ENCODE measurements at places on chromosomes 5 and 9.

DNA sequence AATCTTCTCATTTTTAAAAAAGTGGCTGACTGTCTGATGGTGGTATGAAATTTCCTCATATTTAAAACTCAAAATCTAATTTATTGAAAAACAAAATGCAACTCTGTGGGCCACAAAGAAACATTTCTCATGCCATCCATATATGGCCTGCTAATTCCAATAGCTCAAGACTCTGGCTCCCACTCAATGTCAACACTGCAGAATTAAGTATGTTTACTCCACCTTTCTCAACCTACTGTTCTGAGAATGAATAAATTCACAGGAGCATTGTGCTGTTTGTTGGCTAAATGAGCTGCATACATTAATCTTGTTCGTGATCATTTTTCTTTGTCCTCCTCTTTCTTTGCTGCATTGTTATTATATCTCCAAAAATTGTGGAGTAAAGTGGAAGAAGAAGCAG lies 79.5 kb upstream of the GABRG2 start:
- no peak for DNase-seq

DNA sequence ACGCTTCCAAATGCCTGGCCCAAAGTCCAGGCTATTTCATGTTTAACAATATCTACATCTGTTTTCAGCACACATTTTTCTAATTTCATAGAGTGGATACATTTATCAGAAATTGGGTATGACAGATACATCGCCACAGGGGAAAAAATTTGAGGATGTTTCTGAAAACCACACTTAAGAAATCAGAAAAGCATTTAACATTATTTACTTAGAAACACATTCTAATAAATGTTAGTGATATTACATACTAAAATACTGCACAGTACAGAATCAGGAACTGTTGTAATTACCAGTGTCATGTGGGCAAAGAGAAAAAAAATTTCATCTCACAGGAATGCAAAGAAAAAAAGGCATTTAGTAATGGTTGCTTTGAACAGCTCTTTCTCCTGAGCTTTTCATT lies 310.5 kb upstream of the KIF2A start:
- no peak for DNase-seq

- peak; percentile 85 for DNase-seq
Observed at GRCh38 chr9:70924380-70924779, 197.0 kb downstream of the TRPM3 start.

- no peak for DNase-seq
Observed at GRCh38 chr5:92652756-92653155, 928.3 kb downstream of the NR2F1-AS1 start.

DNA sequence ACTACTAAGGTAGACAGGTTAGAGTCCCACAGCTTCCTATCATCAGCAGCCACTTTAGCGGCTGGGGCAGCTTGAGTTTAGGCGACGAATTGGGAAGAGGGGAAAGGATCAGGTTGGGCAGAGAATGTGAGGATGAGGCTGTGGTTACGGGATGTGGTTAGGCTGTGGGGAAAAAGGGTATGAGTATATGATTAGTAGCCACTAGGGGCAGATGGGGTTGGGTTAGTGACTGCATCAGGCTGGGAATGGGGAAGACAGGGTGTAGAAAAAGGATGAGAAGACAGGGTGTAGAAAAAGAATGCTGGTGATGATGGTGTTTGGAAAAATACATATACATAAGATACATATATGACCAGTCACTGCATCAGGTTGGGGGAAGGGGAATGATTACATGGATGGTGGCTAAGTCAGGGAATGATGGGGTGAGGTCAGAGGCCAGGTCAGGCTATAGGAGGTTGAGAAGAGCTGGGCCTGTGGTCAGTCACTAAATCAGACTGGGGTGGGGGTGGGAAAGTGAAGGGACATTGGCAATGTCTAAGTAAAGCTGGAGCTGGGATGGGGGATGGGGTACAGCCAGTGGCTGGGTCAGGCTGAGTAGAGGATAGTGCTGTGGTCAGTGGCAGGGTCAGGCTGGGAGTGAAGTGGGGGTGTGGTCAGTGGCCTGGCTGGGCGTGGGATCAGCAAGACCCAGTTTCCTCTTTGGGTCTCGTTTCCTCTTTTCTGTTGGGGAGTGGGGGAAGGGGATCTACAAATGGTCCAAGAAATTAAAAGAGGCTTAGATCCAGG lies 2.1 kb downstream of the TLN1 start:
- DNase-seq: peak; percentile 89

- no peak for DNase-seq
Observed at GRCh38 chr5:87079219-87079618, 188.5 kb upstream of the RASA1 start.
